MV-4-11 (cell line): ENCODE measurements at places on chromosomes 7 and 10.

GRCh38 chr7:152424348-152425108 is 11.3 kb downstream of the KMT2C start:
- DNase-seq: no peak

DNA sequence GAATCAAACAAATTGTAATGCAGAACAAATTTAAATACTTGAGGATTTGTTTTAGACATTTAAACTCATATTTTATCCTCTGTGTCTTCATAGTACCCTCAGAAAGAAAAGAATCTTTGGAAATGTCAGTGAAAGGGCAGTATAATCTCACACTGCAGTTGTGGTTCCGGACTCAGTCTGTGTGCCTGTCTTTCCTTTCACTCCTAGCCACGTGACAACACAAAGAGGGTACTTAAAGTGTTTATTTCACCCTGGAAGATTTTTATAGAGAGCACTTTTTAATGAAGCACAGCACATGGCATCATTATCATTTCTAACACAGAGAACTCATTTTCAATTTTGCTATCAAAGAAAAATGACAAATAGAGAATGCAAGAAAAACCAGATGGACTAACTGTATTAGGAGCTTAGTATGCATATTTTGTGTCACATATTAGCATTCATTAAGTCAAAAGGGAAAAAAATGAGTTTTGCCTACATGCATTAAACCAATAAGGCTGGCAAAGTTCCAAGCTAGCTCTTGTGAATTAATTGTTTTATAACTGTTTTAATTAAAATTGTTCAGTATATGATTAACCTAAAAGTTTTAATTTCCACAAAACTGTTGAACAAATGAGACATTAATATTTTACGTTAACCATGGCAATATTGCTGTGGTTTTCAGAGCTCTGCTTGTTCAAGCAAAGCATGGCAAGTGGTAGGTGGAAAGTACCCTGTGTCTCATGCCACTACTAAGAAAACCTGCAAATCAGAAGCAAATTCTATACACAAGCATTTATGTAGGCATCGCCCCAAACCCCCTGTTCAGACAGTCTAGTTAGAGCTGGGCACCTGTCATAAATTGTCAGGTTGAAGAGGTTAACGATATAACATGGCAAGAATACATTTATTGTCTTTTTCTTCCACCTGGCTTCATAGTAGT is 65.9 kb downstream of the AUTS2 start:
- no peak for DNase-seq

DNA sequence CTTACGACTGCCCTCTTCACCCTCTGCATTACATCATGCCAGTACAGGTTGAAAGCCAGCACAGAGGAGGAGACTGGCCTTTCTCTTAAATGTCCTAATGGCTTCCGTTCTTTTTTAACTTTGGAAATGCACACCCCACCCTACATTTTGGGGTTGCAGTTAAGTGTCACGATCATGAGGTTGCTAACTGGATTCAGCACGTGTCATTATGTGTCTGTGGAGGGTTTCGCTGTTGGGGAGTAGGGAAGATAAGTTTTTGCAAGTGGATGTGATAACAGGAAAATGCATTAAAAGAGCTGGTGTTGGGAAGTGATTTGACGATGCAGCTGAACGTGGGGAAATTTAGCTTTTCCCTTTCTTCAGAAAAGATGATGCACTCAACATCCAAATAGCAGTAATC is 135.9 kb downstream of the LRRC4 start:
- no peak for DNase-seq

DNA sequence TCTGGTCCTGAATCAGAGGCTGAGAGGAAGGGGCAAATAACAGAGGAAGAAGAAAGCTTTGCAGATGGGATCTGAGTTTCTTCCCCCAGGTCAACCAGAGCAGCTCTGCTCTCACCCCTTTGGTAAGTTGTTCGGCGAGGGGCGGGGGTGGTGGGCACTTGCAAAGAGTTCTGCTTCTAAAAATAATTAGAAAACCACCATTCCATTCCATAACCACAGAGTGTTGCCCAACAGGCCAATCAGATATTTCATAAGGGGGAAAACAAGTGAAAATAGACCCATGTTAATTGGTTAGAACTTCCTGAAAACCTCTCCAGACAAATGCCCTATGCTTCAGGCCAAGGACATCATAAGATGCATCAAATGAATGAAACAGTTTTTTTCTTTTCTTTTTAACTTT is 43.6 kb upstream of the R3HCC1L start:
- DNase-seq: peak; percentile 93

DNA sequence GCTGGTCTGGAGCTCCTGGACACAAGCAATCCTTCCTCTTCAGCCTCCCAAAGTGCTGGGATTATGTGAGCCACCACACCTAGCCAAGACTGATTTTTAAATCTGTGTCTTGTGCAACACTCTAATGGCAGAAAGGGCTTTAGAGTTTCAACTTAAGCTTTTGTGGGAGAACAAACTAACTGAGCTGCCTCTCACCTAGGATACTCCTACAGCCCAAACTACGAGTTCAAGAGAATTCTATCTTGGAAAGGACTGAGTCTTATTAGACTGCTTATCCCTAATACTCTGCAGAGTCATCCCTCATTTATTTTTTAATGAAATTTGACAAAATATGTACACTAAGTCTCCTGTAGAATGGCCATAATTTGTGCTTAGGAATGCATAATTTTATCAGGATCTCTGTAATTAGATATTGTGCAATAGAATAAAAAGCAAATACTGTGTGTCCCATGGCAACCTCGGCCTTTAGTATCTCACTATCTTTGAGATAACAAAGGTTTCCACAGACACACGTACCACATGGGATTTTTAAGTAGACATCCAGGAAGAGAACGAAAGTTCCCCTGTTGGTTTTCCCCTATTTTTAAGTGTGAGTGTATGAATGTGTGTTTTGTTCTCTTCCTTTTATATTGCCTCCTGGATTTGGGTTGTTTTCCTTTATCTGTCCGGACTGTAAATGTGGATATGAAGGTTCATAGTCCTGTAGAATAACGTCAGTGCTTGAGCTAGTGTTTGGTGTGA is 199.4 kb upstream of the TCF7L2 start:
- no peak for DNase-seq

- DNase-seq: no peak
Measured at GRCh38 chr10:21532694-21533466, 1.2 kb upstream of the MLLT10 start.

DNA sequence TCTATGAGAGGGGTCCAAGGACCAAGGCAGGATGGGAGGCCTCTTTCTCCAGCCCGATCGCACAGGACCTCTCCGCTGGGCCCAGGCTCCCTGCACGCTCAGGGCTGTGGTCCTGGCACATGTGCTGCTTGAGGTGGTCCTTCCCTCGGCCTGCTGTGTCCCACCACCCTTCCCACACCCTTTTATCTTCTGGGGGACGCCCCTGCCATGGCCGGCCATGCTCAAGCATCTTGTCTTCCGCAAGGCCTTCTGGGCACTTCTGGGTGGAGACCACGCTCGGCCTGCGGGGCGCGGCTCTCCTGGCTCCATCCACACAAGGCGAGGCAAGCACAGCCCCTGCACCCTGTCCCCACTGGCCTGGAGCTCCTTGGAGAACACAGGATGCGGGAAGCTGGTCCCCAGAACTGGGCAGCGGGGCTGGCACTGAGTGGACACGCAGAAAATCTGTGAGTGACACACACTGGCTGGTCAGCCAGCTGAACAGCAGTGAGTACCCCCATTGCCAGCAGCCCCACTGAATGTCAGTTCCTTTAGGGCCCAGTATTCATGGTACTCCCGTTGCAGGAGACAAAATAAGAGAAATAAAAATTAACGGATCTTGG is 115.9 kb downstream of the TCERG1L start:
- DNase-seq: no peak

DNA sequence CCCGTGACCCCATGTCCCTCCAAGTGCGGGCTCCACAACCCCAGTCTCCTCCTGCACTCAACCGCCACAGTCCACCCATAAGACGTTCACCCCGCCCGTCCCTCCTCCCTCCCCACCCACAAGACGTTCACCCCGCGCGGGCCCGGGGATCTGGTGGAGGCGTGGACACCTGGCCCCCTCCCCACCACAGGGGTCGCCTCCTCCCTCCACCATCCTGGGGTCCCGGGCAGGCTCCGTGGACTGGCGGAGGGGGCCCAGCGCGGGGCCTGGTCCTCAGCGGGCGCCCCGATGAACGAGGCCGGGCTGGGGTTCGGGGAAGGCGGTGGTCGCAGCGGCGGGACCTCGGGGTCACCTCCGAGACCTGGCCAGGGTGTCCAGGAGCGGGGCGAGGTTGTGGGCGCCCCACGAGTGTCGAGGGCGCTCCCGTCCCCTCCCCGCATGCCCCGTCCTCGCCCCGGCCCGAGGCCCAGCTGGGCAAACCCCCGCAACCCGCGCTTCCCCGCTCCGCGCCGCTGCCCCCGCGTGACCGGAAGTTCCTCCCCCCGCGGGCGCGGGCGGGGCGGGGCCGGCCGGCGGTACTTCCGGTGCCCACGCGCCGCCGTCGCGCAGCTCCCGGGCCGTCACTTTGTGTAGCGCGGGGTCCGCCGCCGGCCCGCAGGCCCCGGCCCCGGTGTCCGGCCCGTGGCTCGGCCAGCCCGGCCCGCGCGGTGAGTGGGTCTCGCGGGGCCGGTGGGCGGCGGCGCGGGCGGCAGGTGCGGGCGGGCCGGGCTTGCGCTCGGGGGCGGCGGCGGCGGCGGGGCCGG is at the start of gene ZNF316:
TSS of gene ZNF316 (plus strand) at position 578 of the 803 bp plus-strand sequence. CDS start 5,092 bp downstream, outside the sequence.
- peak; percentile 26 for DNase-seq

DNA sequence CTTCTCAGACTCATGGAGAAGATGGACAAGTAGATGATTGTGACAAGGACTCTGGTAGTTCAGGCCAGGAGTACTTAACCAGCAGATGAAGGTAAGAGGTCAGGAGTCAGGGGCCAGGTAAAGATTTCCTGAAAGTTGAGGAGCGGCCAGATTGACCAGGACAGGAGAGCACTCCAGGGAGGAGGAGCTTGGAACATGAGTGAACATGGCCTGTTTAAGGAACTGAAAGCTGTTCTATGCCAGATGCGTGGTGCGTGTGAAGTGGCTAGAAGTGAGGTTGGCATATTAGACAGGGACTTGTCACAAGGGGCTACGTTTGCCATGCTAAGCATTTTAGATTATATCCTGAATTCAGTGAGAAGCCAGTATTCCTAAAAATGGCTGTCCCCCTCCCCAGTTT is 157.2 kb downstream of the WNT2 start:
- peak; percentile 72 for DNase-seq

DNA sequence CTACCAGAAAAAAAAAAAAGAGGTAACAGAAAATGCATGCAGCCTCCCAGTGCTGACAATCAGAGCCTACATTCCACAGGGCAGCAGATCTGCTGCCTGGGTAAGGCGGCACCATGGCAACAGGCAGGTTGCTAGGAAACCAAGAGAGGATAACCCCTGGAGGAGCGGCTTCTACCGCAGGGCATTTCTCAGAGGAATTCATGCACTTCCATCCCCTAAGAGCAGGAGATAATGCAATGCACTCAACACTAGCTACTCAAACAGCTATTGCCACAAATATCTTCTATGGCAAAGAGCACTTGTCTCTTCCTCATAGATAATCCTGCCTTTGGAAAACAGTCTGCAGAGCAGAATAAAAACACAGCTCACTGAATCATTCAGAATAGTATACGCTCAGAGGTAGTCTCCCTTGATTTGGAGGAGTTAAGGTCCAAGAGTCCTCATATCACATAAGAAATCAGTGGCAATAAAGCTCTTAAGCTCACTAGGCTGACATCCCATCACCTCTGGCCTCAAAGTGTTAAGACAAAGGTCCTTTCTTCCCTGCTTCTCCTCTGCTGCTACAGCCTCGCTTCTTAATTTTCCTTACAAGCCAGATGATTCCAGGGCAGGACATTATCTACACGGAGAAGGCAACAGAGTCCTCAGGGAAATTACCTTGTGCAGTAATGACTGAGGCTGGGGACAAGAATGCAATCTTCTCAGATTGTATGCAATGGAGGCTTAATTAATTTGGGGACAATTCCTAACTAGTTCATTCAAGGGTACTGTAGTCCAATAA is 10.7 kb downstream of the PSAP start:
- DNase-seq: no peak

GRCh38 chr7:85833066-85833465 is 646.2 kb upstream of the SEMA3D start:
- DNase-seq: no peak

GRCh38 chr10:36332926-36333325 is 690.8 kb upstream of the FZD8 start:
- DNase-seq: no peak

DNA sequence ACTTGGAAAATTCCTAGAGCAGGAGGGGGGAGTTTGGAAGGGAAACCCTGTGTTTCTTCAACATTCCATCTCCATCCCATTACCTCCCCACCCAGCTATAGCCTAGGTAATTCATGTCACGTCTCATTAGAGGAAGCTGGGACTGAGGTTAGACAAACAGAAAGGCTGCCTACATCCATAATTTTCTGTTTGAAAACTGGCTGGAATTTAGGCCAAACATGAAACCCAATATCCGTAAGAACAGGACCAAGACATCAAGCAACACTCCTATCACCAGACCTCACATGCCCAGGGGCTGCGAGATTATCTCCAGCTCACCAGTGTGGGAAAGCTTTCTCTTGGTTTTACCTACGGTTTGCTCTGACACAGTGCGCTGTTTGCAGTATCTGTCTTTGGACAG is 316.3 kb downstream of the FRMD4A start:
- no peak for DNase-seq

- no peak for DNase-seq
Measured at GRCh38 chr10:132979491-132980425, 37.4 kb upstream of the CFAP46 start.

GRCh38 chr7:143878884-143879283 is 23.1 kb downstream of the TCAF1 start:
- no peak for DNase-seq

- no peak for DNase-seq
Measured at GRCh38 chr7:30567081-30567480, 27.6 kb upstream of the GARS1 start.

GRCh38 chr10:1049425-1049958 is 573 bp upstream of the IDI1 start:
- no peak for DNase-seq

GRCh38 chr7:96968981-96969380 is 36.4 kb upstream of the DLX6 start:
- DNase-seq: no peak

DNA sequence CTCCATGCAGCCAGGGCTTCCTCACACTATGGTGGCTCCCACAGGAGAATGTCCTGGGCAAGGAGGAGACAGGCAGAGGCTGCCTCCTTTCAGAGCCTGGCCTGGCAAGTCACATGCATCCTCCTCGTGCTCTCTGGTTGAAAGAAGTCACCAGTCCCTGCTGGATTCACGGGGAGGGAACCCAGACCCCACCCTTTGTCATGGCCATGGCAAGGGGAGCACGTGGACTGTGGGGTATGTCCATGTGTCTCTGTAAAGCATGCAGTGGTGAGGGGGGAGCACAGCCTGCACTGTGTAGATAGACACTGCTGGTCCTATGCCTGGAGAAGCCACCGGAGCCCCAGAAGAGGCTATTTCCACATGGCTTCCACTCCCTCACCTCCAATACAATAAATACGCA is 225.0 kb downstream of the TCERG1L start:
- DNase-seq: no peak

DNA sequence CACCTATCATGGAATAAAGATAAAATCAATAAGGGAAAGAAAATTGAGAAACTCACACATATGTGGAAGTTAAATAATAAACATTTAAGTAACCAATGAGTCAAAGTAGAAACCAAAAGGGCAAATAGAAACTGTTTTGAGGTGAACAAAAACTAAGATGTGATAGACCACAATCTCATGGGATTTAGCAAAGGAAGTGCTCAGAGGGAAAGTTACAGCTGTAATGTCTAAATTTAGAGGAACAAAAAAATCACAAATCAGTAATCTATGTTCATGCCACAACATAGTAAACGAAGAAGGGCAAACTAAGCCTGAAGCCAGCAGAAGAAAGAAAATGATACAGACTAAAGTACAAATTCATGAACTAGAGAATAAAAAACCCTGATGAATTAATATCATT is 16.3 kb downstream of the CYP3A4 start:
- peak; percentile 60 for DNase-seq
